ENCODE measurements at places on chromosomes 2 and 18. TPM values are rescaled to one million over a fixed set of nuclear protein-coding genes. Genes with fewer than 3 reads are reported as not detected.

The GDF7 gene
- not detected for total RNA-seq

The TMEM247 gene
- not detected for total RNA-seq

The CDH7 gene
- not detected for total RNA-seq

The INHBB gene
- 38.2 TPM for total RNA-seq

The DSG2 gene
- total RNA-seq, result 12.1 TPM

The GAL3ST2 gene
- total RNA-seq, result 1.6 TPM

The NIF3L1 gene
- 37.4 TPM for total RNA-seq

The PDCD1 gene
- total RNA-seq, result 0.15 TPM

The IGFBP5 gene
- 1.9 TPM for total RNA-seq

The FBXO36 gene
- total RNA-seq, result 3.9 TPM

The CHRNG gene
- not detected for total RNA-seq

The HAAO gene
- 0.74 TPM for total RNA-seq
